ENCODE measurements at places on chromosomes 13 and 19.

DNA sequence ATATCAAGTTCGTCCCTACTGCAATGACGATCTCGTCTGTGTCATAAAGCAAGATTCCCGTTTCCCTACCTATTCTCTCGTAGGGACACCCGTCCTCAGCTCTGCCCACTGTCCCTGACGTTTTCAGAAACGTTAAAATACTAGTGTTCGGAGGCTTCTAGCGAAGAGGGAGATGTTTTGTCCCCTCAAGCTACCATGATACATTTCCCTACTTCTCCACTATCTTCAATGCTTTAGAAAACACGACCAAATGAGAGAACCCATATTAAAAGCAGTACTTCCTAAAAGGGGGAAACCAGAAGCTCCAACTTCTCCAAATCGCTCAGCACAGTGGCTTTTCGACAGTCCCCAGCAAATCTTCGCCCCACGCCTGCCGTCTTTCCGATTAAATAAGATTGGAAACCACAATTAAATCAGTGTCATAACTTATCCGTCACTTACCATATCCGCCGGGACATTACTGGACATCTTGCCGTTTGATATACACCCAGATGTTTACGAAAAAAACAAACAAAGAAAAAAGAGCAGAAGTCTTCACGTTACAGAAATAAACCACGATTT, 1.3 kb downstream of the UBL3 start:
- DNase-seq: peak; percentile 84

DNA sequence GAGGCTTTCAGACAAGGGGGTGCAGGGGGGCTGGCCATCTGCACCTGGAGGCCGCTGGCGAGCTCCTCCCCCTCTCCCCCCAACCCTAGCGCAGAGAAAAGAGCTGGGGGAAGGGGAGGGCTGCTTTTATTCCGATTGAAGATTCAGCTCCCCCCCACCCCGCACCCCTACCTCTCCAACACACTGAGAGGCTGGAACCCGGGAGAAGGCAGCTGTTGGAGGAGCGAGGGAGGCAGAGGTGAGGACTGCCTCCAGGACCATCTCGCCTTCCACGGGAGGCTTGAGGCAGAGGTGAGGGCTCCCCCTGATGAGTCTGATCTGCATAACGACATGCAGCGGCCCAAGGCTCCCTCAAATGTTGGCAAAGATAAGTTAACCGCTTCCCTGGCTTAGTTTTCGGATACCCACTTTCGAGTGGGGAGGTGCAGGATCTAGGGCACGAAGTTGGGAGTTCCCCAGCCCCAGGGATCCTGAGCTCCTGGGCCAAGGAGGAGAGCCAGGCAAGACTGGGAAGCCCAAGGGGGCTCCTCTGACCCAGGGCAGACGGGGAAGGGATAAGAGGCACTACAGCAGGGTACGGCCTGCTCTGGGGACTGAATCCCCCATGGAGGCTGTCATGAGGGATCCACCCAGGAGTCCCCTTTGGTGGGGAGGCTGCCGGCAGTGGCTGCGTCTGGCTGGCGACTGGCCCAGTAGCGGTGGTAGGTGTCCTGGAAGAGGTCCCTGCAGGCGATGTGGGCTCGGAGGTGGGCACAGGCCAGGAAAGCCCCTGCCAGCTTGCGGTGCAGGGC, 1.2 kb upstream of the NUMBL start:
- no peak for DNase-seq

- DNase-seq: no peak
Measured at GRCh38 chr19:6150289-6150688, 14.8 kb downstream of the ACSBG2 start.

- DNase-seq: no peak
Measured at GRCh38 chr13:27774169-27774568, 18.1 kb upstream of the GSX1 start.

DNA sequence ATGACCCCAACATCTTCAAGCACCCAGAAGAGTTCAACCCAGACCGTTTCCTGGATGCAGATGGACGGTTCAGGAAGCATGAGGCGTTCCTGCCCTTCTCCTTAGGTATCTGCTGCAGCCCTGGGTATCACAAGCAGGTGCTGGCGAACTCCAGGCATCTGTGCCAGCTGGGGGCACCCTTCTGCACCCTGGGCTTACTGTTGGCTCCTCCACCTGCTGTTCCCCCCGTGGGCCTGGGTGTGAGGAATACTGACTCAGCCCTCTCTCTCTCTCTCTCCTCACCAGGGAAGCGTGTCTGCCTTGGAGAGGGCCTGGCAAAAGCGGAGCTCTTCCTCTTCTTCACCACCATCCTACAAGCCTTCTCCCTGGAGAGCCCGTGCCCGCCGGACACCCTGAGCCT, 13.0 kb downstream of the CYP2S1 start:
- DNase-seq: no peak

DNA sequence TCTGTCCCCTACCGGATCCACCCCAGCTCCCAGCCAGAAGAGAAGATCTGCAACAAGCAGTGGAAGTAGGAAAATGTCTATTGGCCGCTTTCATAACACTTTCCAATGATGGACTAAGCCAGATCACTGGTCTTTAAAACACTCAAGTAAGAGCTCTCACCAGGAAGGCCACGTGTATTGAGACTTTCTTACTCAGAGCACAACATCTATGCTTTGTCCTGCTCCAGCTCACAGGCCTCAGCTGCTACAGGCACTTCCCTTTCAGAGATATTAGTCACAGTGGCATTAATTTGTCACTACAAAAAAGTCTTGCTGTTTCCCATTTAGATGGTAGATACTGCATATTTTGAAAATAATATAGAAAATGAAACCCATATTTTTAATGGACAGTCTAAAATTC, 164.2 kb downstream of the ABCC4 start:
- peak; percentile 75 for DNase-seq

DNA sequence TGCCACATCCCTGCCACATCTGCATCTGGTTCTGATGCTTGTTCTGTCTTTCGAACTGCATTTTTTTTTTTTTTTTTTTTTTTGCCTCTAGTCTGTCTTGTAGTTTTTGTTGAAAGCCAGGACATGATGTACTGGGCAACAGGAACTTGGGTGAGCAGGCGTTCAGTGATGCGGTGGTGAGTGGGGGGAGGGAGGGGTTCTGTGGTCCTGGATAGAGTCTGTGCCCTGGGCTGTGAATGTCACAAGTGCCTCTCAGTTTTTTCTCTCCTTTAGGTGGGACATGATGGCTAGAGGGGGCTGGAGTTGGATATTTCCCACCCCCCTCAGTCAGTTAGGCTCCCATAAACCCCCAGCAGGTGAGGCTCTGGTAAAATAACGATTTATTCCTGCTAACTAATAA, 3.5 kb downstream of the CEACAM4 start:
- DNase-seq: no peak
